ENCODE measurements at places on chromosomes 12 and 14.

DNA sequence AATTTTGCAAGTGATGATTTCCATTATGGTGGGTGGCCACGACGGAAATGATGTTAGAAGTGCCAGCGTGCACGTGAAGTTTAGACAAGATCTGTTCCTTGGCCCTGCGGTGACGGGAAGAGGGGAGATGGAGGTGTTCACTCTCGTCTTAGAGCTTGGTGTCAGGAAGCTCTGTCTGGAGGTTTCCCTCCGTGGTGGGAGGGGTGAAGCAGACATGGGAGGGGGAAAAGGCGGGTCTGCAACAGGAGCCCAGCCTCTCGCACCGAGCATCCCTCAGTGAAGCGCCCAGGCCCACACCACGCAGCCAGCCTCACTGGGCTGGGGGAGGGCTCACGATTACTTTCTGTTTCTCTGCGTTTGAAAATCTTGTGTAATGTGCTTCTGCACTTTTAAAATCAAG, 26.3 kb downstream of the EML1 start:
- no peak for DNase-seq

- DNase-seq = no peak
Measured at GRCh38 chr12:108307006-108307405, 32.1 kb downstream of the CMKLR1 start.

DNA sequence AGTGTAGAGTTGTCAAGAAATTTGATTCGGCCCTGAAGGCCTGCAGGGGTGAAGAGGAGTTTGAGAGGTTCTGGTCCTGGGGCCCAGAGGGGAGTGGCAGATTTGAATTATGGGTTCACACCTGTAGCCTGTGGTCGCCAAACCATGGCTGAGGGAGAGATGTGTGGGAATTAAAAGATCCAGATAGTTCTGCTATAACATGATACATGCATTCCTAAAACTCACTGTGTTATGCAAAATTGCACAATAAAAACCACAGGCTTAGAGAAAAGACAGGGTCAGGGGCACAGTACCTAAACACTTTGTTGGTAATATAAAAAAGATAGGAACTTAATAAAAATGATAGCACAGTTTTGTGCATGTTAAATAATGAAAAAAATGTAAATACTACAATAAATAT, 106.2 kb downstream of the TMEM30B start:
- DNase-seq = no peak

DNA sequence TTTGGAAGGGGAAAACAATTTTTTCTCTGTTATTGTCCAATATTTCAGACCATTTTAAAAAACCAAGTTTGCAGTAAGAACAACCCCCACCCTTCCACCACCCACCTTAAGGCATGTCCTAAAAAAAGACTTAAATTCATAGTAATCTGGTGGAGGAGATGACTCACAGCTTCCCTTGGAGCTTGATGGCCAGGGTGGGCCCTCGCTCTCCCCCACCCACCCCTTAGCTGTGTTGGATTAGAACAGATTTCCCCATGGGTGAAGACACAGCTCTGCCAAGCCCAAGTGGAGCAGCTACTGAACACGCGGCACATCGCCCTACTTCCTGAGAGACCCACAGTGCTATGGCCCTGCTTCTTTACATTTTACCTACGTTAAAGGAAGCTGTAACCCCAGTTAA, 140.3 kb downstream of the GCH1 start:
- DNase-seq = no peak
